ENCODE measurements at places on chromosomes 3 and 15. TPM values are rescaled to one million over a fixed set of nuclear protein-coding genes. Genes with fewer than 3 reads are reported as not detected.

LYSMD2 gene
- total RNA-seq: 5.3 TPM

DNA sequence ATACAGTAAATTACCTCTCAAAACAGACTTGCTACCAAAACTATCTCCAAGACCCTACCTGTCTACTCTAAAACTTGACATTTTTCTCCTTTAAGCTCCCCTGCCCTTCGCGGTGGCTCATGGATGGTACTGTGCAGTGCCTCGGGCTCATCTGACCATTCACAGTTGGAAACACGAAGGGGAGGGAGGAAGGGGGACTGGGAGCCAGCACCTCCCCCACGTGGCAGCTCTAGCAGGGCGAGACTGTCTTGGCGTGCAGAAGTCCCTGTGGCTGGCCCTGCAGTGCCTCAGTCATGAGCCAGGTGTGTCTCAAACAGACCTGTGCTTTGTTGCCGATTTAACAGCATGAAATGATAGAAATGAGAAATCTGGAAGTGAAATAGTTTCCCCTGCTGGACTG is 372.0 kb downstream of the GABRG3 start:
- DNase-seq: no peak

CTXN2 gene
- not detected for total RNA-seq

ITIH1 gene
- not detected for total RNA-seq

- peak; percentile 18 for DNase-seq
These were observed 201.4 kb downstream of the UBE3A start for GRCh38 chr15:25237291-25237978.

TP63 gene
- 0.13 TPM for total RNA-seq

IGSF10 gene
- 4.1 TPM for total RNA-seq

GRCh38 chr15:92634060-92634459 is 21.5 kb downstream of the FAM174B start:
- DNase-seq: no peak

ARRDC4 gene
- total RNA-seq: 29.6 TPM

ANKUB1 gene
- total RNA-seq: not detected

CCNB2 gene
- total RNA-seq: 0.66 TPM

- peak; percentile 25 for DNase-seq
These were observed 38.2 kb upstream of the HCLS1 start for GRCh38 chr3:121698901-121699300.

GRCh38 chr15:66704019-66704802 is 2.2 kb downstream of the SMAD6 start:
- DNase-seq: no peak

DNA sequence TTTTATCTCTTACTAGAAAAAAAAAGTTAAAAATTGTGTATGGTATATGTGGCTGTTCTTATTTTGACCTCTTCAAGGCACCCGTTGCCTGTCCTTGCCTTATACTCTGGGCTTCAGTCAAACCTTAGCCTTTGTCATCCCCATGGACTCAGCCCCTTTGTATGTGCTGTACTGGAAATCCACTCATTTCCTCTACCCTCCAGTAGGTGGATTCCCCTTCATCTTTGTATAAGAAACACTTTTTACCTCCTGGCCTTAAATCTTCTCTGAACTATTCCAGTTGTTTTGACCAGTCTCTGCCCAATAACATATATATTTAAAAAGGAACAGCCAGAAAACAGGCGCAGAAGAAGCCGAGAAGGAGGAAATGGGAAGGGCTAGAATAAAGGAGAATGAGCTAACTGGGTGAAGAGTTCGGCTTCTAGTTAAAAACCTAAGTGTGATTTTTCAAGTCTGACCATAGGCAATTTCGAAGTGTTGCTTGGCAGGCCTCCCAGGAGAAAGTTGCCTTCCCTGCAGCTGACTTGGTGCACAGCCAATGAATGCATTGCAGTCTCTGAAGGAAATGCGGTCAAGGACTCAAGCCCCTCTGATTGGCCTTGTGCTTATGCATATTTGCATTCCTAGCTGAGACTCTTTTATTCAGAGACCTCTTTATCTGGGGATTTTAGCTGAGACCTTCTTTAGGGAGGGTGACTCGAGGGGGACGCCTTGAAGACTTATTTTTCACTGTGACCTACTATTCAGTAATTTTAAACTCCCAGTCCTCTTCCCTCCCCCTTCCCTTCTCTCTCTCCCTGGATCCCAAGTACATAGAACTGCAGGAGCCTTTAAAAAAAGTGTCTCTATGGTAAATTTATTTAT is 277.4 kb downstream of the ROBO1 start:
- peak; percentile 68 for DNase-seq

DNA sequence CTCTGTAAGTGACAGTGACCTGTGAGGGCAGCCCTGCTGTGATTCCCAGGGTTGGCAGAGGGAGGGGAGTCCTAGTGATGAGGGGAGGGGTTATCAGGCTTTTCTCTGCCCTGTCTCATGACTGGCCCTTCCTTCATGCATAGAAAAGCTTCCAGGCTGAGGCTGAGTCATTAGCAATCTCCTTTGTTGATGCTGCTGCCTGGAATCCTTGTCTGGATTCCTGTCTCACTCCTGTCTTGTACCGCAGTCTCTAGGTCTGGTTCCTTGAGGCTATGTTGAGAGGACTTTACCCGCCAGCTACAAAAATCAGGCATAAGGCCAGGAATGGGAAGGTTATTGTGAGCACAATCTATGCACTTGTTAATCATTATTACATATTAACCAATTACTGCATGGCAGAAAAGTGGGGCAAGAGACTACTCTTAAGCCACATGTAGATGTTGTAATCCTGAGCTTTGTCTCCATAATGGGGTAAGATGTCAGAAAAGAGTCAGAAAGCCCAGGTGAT is 7.2 kb downstream of the KLHL6 start:
- DNase-seq: no peak

CDHR4 gene
- not detected for total RNA-seq

GRCh38 chr15:55846116-55846707 is 103.3 kb upstream of the PRTG start:
- peak; percentile 52 for DNase-seq

- DNase-seq: no peak
These were observed 463.2 kb upstream of the AGTR1 start for GRCh38 chr3:148234536-148234935.

- DNase-seq: no peak
These were observed 244.2 kb downstream of the TLE3 start for GRCh38 chr15:69853544-69853951.
